ENCODE measurements at places on chromosomes 1 and 21. TPM values are rescaled to one million over a fixed set of nuclear protein-coding genes. Genes with fewer than 3 reads are reported as not detected.

The LRRC3 gene
- 1.9 TPM for total RNA-seq

The MX2 gene
- not detected for total RNA-seq

The PLA2G2D gene
- total RNA-seq, result not detected

The SESN2 gene
- total RNA-seq, result 24.9 TPM

The CRNN gene
- total RNA-seq, result not detected

The MAP1LC3C gene
- total RNA-seq, result not detected
